ENCODE measurements at places on chromosomes 4 and X.
A peak's percentile ranks its signal among the peaks of the same experiment; 100 is the strongest.

- DNase-seq = peak; percentile 18
These were observed 191.2 kb downstream of the RRAGB start for GRCh38 chrX:55908661-55909212.

- DNase-seq = no peak
These were observed 117.9 kb downstream of the INPP4B start for GRCh38 chr4:142728233-142728632.

DNA sequence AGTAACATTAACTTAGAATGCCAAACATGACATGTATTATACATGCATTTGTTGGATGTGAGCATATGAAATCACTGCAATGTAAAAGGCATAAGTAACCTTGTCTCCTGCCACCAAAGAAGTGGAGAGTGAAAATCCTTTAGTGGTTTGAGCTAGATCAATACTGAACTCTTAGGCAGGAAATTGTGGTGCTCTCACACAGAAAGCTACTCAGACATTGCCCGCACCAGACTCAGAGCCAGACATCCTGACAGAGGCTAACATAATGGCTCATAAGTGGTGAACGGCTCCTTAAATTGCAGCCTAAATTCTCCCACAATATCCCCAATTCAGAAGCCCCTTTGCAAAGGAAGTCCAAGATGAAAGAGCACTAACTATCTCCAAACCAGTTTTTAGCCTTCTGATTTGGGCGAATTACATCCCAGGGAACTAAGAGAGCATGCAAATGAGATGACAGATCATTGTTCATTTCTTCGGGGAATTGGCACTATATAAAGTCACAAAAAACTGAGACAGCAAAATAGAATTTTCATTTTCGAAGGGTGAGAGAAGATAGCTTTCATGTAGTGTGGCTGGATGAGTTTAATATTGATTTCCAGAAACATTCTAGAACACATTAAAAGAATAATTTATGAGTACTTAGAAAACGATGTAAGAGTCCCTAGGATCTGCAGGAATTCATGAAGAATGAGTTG lies 233.6 kb upstream of the RPS6KA3 start:
- no peak for DNase-seq

GRCh38 chr4:110112056-110112455 lies 86.4 kb downstream of the ELOVL6 start:
- no peak for DNase-seq

DNA sequence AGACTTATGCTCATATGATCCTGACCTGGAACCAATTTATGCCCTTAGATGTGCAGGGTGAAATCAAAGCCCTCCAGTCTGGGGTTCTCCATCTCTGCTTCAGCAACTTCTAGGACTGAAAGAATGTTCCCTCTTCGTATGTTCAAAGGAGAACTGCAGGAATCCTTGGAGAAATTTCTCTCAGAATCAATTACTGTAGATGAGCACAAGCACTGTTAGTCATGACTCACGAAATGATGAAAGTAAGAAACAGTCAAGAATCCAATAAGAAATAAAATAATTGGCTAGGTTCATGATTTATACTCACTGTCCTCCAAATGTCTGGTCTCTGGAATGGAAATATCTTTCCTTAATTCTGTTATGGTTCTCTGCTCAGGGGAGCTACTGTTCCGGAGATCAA lies 348.2 kb downstream of the PDGFC start:
- DNase-seq = no peak

GRCh38 chr4:4693258-4693657 lies 151.4 kb upstream of the STX18 start:
- DNase-seq = peak; percentile 4

DNA sequence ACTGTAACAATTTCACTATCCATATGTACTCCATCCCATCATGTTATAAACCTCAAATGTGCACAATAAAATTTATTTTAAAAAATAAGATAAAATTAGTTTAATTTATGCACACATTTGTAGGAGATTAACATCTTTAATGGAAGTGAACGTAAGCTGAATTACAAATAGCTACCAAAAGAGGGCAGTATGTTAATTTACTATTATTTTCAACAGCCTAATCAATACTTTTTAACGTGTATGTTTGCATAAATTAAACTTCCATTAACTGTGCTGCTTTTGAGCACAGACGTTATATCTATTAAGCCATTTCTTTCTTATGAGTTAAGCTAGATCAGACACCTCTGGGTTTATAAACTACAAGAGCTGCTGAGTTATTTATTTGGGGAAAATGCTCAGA lies 56.5 kb upstream of the PHKA2 start:
- DNase-seq = no peak

DNA sequence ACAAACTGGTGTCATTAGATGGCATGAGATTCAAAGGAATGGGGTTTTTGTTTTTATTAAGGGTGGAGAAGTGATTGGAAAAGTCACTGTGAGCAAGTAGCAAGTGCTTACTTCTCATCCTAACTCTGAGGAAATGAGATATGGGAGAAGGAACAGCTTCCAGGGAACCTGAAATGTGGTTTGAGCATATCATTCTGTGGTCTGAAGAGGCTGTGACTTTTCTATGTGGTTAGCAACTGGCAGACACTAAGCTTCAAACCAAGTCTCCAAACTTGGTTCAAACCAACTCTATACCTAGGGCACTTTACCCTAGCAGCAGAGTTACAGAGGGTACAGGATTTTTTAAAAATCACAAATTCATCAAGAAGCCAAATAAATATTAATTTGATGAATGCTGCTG lies 58.2 kb downstream of the DCLK2 start:
- no peak for DNase-seq

- DNase-seq = peak; percentile 87
These were observed 75.0 kb downstream of the PTTG2 start for GRCh38 chr4:38034986-38035882.

GRCh38 chrX:107429090-107429489 lies 20.4 kb upstream of the FRMPD3 start:
- DNase-seq = no peak

DNA sequence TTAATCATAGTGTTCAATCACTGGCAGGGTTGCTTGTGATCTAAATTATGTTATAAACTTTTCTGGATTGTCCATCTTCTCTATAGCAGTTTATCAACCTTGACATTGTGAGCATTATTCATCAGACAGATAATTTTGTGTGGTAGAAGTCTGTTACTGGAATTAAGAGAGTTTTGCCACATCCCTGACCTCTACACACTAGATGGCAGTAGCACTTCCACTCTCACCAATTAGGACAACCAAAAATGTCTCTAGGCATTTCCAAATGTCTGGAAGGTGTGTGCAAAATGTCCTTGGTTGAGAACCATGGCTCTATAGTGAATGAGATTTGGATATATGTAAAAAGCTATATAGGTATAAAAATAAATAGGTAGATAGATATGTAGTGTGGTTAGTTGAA lies 324.1 kb upstream of the FAM47C start:
- DNase-seq = peak; percentile 20

DNA sequence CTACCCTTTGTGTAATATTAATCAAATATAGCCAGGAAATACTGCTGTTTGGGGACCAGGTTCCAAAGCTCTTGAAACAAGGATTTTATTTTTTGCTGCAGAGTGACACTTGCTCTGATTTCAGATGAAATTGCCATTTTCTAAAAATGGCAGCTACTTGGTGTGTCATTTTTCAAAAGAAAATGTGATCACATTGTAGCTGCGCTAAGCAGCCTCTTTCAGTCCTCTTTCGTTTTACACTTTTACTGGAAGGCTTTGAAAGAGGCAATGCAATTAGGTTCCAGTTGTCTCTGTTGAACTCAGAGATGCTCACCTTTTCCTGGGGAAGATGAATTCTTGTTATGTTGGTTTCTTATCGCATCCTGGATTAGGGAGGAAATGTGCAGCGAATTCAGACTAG lies 85.1 kb downstream of the CT47B1 start:
- no peak for DNase-seq

DNA sequence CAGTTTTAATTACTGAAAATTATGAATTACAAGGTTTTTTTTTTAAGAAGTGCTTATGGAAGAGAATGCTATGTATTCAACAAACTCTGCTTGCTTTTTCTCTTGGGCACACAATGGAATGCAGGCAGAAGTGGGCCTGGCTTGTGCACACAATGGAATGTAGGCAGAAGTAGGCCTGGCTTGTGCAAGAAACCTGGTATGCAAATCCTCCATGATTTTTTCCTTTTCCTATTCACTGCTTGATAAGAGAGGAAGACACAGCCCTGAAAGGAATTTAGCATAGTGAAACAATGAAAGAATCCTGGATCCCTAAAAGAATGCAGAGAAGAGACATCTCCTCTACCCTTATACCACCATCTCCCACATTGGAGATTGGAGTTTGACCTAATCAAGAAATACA lies 138.4 kb downstream of the COL25A1 start:
- no peak for DNase-seq

- no peak for DNase-seq
These were observed 115.0 kb downstream of the VCX3B start for GRCh38 chrX:8579602-8580001.

- DNase-seq = no peak
These were observed 73.1 kb downstream of the TIGD2 start for GRCh38 chr4:89184407-89184806.

GRCh38 chrX:119685225-119686066 lies 7.5 kb downstream of the SEPTIN6 start:
- DNase-seq = peak; percentile 68

DNA sequence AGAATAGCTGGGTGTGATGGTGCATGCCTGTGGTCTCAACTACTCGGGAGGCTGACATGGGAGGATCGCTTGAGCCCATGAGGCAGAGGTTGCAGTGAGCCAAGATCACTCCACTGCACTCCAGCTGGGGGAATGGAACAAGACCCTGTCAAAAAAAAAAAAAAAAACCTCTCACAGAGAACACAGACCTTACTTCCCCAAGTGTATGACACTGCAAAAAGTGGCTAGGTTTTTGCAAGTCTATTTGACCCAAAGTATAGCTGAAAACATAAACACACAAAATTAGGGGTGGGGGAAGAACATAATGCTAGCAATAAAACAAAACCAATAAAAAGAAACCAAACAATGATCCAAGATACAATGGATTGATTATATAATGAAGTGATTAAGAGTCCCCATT lies 6.7 kb downstream of the LAMP2 start:
- no peak for DNase-seq

GRCh38 chrX:79645749-79646148 lies 278.6 kb upstream of the ITM2A start:
- no peak for DNase-seq

DNA sequence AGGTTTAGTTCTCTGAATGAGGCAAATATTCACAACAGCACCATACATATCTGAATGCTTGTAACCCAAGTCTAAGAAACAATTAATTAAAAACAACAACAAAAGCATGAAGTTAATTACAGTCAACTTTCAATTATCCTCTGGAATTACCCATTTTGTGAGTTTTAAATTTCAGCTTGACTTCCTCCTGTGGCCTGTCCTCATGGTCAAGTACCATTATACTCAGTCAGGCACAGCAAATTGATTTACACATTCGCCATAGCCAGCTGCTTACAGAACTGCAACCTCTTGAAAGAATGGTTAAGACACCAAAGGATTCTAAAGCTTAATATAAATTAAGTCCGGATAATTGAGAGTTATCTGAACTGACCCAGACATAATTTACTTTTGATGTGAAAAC lies 306.5 kb downstream of the CAMK2D start:
- DNase-seq = no peak

DNA sequence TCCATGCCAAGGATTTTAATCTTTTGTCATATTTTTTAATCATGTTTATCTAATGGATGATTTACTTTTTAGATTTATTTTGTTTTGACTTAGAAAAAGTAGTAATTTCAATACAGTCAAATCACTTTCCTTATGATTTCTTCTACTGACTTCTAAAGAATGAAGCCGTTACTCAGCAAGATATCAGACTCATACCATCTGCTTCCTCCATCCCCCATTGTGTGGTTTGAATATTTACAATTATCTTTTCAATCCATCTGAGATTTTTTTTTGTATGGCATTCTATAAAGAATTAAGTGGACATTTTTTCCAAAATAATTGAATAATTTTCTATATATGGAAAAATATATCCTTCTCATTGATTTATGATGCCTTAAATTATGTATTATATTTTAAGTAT lies 565.4 kb upstream of the ATOH1 start:
- no peak for DNase-seq

DNA sequence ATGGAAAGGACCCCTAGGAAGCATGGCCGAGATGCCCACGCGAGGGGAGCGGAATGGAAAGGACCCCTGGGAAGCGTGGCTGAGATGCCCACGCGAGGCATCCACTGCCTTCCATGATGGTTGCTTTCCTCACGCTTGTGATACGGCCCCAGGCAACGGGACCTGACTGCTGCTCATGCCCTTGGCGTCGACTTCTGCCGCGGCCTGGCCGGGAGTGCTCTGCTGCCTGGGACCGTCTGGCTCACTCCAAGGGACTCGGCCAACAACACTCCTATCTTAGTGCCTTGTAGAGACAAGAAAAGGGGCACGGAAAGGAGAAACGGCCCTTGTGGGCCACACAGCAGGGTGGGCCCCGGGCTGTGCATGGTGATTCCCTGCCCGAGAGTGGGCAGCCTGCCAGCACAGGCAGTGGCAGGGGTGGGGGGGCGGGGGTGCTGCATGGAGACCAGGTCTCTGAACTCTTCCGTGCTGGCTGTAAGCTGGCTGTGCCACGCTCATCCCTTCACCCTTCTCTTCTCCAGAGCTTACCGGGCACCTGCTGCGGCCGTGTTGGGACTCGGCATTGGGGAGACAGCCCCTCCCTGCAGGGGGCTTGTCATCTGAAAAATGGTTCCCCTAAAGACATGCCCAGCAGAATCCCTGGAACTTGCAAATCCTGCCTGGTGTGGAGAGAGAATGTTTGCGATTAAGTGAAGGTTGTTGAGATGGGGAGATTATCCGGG lies 38.6 kb upstream of the HMX1 start:
- DNase-seq = no peak

DNA sequence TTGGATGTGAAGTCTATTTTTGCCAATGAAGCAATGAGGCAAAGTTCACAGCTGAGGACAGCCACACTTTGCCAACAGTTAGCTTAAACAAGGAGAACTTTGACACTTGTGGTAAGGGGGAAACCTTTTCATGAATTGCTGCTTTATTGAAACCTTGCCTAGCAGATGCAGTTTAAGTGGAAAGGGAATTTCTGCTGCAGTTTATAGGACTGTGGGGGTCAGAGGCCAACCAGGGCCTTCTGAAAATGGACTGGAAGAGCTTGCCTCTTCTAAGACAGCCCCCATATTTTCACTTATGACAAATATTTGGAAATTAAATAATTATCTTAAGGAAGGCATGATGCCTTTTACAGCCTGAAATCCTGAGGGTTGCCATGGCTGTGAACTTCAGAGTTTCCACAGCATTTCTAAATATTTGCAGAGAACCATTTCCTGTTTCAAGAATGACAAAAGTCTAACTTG lies 550.3 kb downstream of the RAB28 start:
- DNase-seq = no peak

GRCh38 chr4:182242787-182243186 lies 415 bp upstream of the TENM3 start:
- DNase-seq = no peak

DNA sequence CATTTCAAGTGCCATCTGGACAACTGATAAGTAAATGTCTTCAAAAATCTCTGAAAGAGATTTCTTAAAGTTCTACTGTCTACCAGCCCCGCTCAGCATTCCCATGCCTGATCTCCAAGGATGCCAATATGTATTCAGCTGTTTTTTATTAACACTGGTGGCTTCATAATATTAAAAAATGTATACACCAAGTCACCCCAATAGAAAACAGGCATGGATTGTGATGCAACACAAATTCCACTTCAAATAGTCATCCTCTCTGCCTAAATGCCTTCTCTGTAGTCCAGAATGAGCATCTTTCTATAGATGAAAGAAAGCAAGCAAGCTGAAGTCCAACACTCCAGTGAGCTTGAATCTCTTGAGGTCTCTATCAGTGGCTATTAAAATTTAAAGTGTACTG lies 152.2 kb upstream of the PPARGC1A start:
- DNase-seq = no peak

- DNase-seq = no peak
These were observed 80.5 kb downstream of the ALPK1 start for GRCh38 chr4:112377594-112378242.
